NCI-H187 treated with DMSO at 0.1 percent for 48 hours (cell line): ENCODE measurements at places on chromosomes 2 and 18.

- DNase-seq = no peak
These were observed 5.8 kb downstream of the DLX2 start for GRCh38 chr2:172096626-172097547.

DNA sequence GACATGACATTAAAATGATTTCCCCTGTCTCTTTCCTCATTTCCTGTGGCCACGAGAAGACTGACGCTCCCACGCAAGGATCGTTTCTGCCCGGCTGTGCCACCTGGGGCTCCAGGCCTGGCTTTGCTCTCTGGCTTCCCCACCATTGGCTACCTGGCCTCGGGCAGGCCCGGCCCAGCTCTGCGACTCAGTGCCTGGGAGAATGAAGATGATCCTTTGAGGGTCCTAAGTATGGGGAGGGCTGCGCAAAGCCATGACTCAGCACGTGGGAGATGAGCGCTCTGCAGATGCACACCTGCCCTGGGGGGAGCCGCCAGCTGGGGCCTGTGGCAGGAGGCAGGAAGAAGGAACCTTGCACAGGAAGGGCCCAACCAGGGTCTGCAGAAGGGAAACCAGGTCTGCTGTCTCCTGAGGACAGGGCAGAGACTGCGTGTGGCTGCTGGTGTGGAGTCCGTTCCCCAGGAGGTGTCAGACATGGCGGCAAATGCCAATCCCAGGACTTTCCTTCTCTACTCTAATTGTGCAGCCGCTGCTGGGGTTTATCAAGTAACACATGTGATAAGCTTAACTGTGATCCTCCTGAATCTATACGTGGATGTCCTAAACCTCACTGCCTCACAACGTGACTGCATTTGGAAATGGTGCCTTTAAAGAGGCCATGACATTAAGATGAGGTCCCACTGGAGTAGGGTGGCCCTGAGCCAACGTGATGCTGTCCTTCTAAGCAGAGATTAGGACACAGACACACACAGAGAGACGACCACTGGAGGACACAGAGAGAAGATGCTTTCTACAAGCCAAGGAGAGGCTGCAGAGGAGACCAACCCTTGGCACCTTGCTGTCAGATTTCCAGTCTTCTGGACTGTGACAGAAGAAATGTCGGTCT is 32.9 kb downstream of the MBP start:
- no peak for DNase-seq

- no peak for DNase-seq
These were observed 20.7 kb upstream of the DNAH6 start for GRCh38 chr2:84495539-84496146.

DNA sequence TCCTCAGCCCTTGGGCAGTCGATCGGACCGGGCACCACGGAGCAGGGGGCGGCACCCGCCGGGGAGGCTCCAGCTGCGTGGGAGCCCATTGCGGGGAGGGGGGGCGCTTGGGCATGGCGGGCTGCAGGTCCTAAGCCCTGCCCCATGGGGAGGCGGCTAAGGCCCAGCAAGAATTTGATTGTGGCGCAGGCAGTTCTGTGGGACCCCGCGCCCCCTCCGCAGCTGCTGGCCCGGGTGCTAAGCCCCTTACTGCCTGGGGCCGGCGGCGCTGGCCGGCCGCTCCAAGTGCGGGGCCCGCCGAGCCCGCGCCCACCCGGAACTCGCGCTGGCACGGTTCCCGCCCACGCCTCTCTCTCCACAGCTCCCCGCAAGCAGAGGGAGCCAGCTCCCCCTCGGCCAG is 18.4 kb downstream of the ZSCAN30 start:
- DNase-seq = no peak

- no peak for DNase-seq
These were observed 46.4 kb downstream of the ZNF521 start for GRCh38 chr18:25305584-25305983.

GRCh38 chr18:32358075-32358474 is 112.6 kb downstream of the GAREM1 start:
- DNase-seq = no peak

GRCh38 chr2:187586011-187586641 is 31.9 kb upstream of the TFPI start:
- no peak for DNase-seq

- no peak for DNase-seq
These were observed 68.3 kb downstream of the TMEFF2 start for GRCh38 chr2:192126426-192126825.

DNA sequence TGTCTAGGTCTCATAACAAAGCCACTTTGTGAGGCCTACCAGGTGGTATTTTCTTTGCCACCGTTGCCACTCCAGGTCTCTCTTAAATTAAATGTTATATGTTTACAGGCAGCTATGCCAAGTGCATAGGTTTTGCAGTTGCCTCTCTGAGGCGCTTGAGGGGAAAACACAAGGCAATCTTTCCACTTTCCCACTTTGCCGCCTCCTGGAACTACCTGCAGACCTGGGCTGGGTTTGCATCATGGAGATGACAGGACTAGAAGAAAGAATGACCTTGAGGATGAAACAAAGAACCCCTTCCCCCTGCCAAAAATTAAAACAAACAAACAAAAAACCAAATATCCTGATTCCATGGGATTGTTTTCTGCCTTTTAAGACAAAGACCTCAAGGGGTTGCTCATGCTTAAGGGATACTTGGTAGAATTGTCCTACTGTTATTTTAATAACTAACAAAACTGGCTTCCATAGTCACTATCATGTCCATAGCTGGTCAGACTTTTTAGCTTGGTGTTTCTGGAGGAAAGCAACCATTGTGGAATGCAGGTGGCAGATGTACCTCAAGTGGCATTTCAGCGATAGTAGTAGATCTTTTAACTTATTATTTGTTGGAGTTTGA is 159.9 kb downstream of the PRPF40A start:
- DNase-seq = no peak

DNA sequence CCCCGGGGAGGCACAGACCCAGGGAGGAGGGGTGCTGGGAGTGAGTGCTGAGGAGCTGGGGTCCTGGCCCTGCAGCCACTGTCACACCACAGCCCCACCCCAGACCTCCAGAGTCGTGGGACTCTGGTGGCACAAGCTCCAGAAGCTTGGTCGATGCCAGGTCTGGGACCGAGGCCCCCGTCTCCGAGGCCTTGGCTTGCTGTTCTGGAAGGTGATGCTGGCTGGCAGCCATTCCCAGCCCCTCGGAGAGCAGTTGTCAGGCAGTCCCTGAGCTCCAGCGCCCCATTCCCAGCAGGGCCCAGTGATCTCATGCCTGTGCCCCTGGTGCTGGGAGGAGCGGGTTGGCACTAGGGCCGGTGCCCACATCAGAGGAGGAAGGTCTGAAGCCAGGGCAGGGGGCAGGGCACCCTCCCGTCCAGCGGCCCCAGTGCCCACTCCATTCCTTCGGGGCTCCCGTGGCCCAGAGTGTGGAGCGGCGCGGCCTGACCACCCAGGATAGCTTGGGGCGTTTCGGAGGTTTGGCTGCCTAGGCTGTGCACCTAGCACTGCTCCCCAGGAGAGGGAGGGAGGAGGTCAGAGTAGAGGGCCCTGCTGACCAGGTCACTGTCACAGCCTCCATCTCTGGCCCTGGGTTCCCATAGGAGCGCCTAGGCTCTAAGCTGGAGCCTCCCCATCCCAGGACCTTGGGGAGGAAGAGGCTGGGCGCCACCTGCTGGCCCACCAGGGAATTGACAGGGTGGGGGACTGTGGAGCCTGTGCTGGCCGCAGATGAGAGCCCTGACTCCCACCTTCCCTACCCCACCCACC is 16.8 kb upstream of the ALPI start:
- DNase-seq = no peak

- DNase-seq = no peak
These were observed 911.5 kb upstream of the FSHR start for GRCh38 chr2:50065835-50066234.

GRCh38 chr2:7004636-7005035 is 87.4 kb downstream of the RNF144A start:
- DNase-seq = no peak

DNA sequence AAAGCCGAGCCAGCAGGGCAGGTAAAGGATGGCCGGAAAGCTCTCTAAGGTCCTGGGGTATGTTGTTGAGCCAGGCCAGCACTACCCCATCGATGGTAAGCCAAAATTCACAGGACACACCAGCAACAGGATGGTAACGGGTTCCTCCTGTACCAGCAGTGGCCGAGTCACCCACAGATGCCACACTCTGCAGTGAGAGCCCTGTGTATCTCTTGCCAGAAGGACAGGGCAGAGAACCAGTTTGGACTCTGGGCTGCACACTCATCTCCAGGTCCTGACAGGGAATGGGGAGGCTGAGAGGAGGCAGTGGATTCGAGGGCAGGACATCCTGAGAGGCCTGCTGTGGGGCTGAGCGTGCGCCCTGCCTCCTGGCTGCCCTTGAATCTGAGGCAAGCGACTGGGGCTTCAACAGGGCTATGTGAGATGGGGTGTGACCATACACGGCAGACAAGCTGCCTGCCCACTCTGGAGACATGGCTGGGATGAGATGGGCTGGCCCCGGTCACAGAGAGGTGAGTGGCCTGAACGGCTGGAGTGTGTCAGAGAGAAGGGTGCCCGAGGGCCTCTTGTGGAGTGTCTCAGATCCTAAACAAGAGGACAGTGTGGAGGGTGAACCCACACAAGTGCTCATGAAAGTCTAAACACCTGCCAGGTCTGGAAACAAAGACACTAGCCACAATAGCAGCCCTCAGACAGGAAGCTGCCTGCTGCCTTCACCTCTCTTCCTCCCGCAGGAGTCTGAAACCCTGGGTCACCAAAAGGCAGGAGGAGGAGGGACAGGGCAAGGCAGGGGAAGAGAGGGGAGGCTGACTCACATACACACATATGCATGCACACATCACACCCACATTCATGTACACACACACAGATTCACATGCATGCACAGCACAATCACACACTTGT is 182.3 kb downstream of the LOXHD1 start:
- no peak for DNase-seq

DNA sequence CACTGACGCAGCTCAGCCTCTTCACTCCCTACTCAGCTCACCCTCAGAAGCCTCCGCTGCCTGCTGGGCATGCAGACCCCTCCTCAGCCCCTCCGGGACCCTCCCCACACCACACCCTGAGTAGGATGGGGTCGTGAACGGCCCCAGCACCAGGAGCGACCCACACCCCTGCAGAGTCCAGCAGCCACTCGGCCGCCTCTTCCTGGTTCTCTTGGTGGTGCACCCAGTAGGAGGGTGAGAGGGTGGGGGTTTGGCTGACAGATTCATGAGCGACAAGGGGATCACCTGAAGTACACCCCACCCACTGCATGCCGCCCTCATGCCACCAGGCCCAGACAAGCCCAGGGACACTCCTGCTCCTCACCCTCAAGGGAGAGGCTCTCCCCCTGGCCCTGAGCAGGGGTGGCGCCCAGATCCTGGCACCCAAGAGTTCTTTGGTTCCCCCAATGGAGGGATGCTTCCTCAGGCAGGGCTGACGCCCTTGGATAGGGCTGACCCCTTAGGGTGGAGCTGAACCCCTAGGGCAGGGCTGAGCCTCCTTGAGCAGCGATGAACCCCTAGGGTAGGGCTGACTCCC is 76.6 kb upstream of the GPC1 start:
- no peak for DNase-seq

DNA sequence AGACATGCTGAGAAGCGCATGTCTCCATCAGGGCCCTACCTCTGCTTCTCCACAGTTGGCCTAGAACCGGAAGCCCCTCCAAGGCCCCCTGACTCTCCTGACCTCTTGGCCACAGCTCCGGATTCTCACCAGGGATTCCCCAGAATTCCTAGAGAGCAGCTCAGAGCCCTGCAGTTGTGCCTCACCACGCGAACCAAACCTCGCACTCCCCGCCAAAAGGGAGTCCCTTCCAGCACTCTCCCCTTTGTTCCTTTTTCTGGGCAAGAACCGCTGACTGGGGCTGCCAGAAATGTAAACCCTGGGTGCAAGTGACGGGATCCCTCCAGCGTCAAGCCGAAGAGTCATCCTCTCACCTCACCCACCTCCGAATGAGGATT is 36.7 kb downstream of the AFF3 start:
- DNase-seq = no peak

DNA sequence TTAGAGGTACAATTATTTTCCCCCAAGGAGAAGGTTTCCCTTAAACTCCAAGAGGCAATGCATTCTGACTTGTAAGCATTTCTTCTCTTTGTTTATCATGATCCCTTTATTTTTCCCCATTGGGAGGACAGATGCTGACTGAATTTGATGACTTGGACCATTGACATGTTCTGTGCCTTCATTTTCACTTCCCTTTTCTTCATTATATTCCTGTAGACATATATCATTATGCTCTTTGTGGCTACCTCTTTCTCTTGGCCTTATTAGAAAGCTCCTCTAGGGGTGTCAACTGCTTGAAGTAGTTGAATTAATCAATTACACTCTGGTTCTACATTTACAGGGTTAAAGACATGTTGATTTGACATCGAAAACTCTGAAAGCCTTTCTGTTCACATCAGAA is 330.0 kb upstream of the DCC start:
- no peak for DNase-seq

DNA sequence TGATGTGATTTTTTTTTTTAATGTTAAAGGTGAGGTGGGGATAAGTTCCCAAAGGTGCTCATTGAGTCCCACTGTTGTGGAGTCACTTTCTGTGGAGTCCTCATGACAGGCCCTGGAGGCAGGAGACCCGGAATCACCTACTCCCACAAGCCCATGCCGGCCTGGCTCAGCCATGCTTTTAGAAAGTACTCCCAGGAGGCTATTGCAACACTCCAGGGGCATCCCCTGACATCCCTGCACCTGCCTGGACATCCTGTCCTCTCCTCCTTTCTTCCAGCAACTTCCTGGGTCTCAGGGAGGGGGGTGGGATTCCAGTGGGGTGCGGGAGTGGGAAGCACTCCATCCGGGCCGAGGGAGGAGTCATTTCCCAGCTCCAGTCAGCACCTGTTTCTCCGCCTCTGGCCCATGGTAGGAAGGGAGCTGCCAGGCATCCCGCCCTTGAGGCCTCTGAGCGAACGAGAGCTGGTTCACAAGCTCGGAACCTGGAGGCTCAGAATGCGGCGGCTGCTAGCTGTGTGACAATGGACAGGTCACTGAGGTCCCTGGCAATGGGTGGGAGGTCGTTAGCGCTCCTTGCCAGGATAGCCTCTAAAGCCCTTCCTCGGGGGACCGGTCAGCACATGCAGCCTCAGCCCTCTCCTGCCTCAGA is 163.9 kb upstream of the ID2 start:
- no peak for DNase-seq
